ENCODE measurements at places on chromosomes 6 and 20. TPM values are rescaled to one million over a fixed set of nuclear protein-coding genes. Genes with fewer than 3 reads are reported as not detected.

DNA sequence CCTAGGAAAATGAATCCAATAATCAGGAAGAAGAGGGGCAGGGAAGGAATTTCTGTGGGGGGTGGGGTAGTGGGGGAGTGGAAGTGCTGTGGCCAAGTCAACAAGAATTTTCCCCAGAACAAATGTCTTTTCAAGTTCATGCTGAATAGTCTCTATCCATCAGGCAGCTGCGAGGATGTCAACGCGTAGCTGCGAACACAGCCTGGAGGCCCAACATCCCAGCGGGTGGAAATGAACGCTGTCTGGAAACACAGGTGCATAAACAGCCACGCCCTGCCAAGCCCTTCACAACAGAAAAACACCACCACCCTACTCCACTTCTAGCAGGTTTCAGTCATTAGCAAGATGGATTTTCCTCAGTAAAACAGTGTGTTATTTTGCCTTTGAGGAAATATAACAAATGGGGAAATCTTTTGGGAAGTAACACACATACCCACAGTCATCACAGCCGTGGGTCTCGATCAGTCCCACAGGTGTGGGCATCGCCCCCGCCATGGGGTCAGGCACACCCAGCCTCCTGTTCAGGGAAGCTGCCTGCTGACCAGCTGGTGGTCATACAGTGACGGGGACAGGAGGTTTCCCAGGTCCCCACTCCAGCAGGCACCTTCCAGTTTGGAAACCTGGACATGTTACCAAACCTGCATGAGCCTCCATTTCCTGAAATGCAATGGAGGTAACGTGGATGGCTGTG is 112.1 kb upstream of the THBS2 start:
- no peak for DNase-seq

- no peak for DNase-seq
Observed at GRCh38 chr6:52995913-52996645, 995 bp upstream of the GSTA4 start.

GRCh38 chr20:24495266-24495665 is 25.8 kb downstream of the SYNDIG1 start:
- no peak for DNase-seq

DNA sequence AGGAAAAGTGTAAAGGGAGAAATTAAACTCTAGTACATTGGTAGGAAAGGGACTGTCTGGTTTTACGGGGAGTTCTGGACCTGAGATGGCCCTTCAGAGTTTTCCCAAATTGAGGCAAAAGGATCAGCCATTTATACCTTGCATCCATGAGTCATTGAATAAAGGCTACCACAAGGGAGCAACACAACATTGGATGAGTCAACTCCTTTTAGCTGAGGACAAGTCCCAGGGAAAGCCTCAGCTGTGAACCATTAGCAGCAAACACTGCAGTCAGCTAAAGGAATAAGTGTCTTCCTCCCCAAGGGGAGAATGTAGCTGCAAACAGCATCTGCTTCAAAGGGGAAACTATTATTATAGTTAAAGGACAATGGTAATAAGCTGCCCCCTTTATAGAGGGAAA is 468.7 kb upstream of the ID4 start:
- DNase-seq = no peak

DNA sequence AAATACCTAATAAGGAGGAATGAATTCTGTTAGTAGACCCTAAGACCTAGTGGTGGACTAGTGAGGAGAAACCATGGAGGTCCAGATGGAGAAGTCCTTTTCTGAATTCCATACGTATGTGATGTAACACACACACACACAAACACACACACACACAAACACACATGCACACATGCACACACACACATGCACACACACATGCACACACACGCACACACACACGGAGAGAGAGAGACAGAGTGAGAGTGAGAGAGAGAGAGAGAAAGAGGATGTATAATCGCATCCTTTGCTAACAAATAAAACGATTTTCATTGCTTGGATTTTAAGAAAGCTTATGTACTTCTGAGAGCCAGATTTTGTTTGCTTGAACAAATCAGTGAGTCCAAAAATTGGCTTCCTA is 132.6 kb upstream of the CEP162 start:
- DNase-seq = no peak

TULP1 gene
- not detected for total RNA-seq

MCCD1 gene
- total RNA-seq = not detected

All from upper lobe of left lung (tissue), 6 donors.